Nephron progenitor cell (in vitro differentiated cells): ENCODE measurements at places on chromosomes 2 and 18.

- no peak for DNase-seq
These were observed 55.4 kb upstream of the ACVR1 start for GRCh38 chr2:157931542-157931941.

- no peak for DNase-seq
These were observed 39.1 kb downstream of the VWA3B start for GRCh38 chr2:98126061-98126460.

DNA sequence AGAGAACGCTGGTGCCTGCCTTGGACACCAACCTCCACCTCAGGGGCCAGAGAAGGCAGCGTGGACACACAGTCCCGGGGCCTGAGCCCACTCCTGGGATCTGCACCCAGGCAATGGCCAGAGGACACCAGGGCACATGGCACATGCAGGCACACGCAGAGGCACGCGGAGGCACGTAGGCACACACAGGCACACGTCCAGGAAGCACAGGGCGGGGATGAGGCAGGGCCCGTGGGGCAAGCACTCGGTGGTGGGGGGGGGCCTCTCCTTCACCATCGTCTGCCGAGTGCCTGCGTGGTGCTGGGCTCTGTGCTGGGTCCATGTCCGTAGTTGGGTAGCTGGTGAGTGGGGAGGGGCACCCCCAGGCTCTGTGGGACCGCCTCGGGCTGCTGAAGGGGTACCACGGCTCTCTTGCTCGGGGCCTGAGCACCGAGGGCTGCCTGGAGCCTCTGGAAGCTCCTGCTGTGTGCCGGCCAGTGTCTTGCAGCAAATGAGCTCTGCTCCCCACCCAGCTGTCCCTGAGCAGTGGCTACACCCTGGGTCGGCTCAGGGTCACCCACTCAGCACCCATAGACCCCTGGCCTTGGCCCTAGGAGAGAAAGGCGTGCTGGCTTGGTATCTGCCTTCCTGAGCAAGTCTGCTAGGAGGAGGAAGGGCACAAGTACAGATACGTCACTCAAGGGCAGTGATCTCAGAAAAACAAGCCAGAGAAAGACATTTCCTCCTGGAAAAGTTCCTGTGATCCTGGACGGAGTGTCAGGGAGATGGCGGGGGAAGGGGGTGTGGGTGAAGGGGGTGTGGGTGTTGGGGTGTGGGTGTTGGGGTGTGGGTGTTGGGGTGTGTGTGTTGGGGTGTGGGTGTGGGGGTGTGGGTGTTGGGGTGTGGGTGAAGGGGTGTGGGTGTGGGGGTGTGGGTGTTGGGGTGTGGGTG is 26.4 kb downstream of the RTP5 start:
- DNase-seq, result no peak

GRCh38 chr2:134175834-134176233 is 78.0 kb upstream of the MGAT5 start:
- DNase-seq, result no peak
